ENCODE measurements at places on chromosomes 5 and 9.

- DNase-seq = no peak
Measured at GRCh38 chr5:118793652-118794051, 194.7 kb downstream of the DTWD2 start.

DNA sequence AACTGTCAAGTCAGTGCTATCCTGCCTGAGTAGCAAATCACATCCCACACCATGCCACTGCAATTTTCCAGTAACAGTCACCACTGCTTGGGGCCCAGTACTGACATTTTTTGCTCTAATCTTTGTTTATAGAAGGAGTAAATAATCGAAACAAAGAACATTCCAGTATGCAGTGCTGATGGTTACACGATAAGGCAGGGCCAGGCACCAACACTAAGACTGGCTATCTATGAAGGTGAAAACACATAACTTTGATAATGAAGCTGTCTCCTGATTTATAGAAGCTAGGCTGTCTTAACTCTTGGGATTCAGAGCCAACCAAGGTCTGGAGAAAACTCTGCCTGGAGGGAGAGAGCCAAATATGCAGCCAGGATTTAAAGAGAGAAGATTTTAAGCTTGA, 365.3 kb downstream of the BNC2 start:
- no peak for DNase-seq

DNA sequence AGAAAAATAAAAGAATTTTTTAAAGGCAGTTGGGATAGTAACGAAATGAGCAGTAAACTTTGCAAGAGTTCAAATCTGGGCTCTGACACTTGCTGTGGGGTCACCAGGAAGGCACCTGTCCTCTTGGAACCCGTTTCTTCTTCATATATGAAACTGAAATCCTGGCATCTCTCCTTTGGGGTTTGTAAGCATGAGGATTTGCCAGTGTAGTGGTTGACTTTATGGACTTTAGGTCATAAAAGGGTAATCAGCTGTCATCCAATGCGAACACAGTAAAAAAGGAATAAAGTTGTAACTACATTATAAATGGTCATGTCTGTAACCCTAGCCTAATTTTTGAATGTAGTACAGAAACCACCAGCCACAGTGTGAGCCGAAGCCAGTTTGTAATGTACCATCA, 1.3 kb downstream of the RAB14 start:
- DNase-seq = no peak

- no peak for DNase-seq
Measured at GRCh38 chr5:9545992-9546851, at the start of gene SEMA5A. SEMA5A (minus strand) TSS chr5:9546075; CDS start chr5:9379946, 166,129 bp downstream.

- no peak for DNase-seq
Measured at GRCh38 chr5:112784726-112785125, 47.0 kb downstream of the APC start.

DNA sequence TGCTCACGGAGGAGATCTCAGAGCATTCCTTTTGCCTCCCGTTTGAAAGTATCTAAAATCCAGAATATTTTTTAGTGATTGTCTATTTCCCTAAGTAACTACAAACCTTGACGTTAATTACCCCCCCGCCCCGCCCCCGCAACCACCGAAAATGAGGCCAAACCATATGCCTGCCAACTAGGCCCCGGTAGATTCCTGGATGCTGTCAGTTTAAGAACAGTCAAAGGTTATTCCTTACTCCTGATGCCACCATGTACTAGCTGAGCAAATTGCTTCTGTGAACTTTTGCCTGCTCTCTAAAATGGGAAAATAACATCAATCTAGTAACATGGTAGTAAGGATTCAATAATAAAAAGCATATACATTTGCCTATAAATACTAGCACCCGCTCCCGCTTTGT, 244.8 kb downstream of the SAXO1 start:
- no peak for DNase-seq
